T-helper 17 cell (primary cell): ENCODE measurements at places on chromosomes 12 and 14.

- no peaks in the 10 kb centered on the region for H3K4me1 ChIP-seq
- DNase-seq = no peak
- H3K27me3 ChIP-seq = no peaks in the 10 kb centered on the region
Observed at GRCh38 chr12:24127919-24128721, 178.7 kb upstream of the SOX5 start.

- no peaks in the 10 kb centered on the region for H3K4me1 ChIP-seq
- no peak overlapping the region for H3K27ac ChIP-seq
- DNase-seq = no peak
- H3K27me3 ChIP-seq = no peaks in the 10 kb centered on the region
Observed at GRCh38 chr12:91483471-91483985, 300.9 kb upstream of the DCN start.

DNA sequence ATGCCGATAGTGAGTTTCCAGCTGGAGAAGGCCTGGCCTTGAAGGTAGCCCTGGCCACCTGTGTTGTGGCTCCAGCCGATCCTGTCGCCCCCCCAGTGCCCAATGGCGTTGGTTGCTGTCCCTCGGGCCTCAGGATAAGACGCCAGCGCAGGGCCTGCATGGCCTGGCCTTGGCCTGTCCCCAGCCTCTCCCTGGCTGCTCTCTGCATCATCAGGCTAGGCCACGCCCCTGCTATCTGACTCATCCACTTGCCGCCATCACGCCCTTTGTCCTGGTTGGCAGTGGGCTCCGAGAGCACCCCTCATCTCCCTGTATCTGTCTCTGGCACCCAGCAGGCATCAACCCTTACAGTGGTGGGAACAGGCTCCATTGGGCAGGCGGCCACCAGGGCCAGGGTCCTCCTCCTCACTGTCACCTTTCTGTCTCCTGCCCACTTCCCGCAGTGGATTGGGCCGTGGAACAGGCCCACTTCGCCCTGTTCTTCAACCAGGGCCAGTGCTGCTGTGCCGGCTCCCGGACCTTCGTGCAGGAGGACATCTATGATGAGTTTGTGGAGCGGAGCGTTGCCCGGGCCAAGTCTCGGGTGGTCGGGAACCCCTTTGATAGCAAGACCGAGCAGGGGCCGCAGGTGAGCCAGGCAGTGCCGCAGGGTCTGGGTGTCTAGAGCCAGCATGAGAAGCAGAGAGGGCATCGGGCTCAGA, 25.6 kb downstream of the ALDH2 start:
- no peak for DNase-seq
- peaks cover 2% of the 10 kb centered on the region for H3K36me3 ChIP-seq
- no peaks in the 10 kb centered on the region for H3K27me3 ChIP-seq
- H3K4me1 ChIP-seq = no peaks in the 10 kb centered on the region
- no peak overlapping the region for H3K27ac ChIP-seq
- H3K4me3 ChIP-seq = no peak overlapping the region

GRCh38 chr12:98259693-98260092, 255.7 kb upstream of the TMPO start:
- H3K4me3 ChIP-seq = no peak overlapping the region
- no peak for DNase-seq
- no peaks in the 10 kb centered on the region for H3K36me3 ChIP-seq
- H3K4me1 ChIP-seq = no peaks in the 10 kb centered on the region
- no peak overlapping the region for H3K27ac ChIP-seq
- peaks cover 29% of the 10 kb centered on the region for H3K27me3 ChIP-seq

DNA sequence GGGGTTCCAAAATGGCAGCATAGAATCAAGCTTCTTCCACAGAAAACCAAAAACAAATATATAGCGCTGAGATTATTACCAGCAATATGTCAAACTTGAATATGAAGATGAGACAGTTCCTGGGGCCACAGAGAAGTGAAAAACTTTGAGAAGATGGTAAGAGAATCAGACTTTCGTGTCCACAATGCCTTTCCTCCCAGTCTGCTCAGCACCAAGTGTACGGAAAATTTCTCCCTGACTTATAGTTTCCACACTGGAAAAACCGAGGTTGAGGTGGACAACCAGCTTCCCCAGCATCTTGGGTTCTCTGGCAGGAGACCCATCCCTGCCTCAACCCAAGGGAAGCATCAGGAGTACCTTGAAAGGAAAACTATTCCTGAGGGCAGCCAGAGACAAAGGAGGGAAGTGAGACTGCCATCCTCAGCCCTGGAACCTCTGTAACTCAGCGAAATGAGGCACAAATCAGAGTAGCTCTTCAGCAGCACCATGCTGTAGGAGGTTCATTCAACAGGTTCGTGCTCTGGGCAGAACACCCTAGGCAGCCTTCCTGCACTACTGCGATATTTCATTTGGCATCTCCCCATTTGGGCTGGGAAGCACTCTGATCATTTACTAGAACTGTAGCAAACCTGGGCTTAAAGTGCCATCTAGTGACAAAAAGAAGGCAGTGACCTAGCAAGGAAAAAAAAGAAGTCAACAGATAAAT, 52.4 kb upstream of the CAPRIN2 start:
- DNase-seq = no peak
- peaks cover 23% of the 10 kb centered on the region for H3K27me3 ChIP-seq
- H3K36me3 ChIP-seq = peaks cover 6% of the 10 kb centered on the region

DNA sequence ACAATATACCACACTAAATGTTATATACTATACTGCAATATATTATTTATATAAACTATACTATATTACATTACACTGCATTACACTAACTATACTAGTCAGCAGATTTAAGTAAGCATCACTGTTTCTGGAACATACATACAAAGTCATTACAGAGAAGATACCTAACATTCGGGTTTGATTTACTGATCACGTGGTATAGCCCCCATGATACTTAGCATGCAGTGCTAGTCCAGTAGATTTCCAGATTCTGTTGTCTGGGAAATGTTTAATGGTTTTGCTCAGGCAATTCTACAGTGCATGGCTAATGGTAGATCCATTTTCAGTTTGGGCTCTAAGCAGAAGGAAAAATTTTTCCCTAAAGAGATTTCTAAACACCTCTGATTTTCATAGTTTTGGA, 403.7 kb upstream of the TMTC1 start:
- H3K27ac ChIP-seq = no peak overlapping the region
- no peaks in the 10 kb centered on the region for H3K4me1 ChIP-seq
- H3K36me3 ChIP-seq = no peaks in the 10 kb centered on the region
- peaks cover 5% of the 10 kb centered on the region for H3K27me3 ChIP-seq
- no peak for DNase-seq

DNA sequence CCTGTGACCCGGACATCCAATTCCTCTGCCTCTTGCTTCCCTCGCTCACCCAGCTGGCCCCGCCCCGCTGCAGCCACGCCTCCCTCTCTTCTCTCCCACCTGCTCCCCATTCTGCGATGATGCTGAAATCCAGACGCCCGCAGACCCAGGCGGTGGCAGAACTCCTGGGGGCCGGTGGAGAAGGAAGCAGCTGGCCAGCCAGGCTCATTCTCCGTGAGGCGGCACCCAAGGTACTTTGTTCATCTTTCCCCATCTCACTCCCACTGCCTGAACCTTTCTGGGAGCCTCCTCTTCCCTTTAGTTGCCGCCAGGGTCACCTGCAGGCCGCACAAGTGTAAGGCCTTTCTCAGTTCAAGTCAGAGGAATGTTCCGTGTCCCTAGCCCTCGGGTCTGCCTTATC, 35.7 kb downstream of the FOXN4 start:
- no peak overlapping the region for H3K4me3 ChIP-seq
- H3K27ac ChIP-seq = no peak overlapping the region
- no peaks in the 10 kb centered on the region for H3K4me1 ChIP-seq
- H3K36me3 ChIP-seq = no peaks in the 10 kb centered on the region
- peaks cover 16% of the 10 kb centered on the region for H3K27me3 ChIP-seq
- DNase-seq = no peak

- no peaks in the 10 kb centered on the region for H3K36me3 ChIP-seq
- H3K27me3 ChIP-seq = no peaks in the 10 kb centered on the region
- no peaks in the 10 kb centered on the region for H3K4me1 ChIP-seq
- DNase-seq = no peak
- H3K4me3 ChIP-seq = no peak overlapping the region
Observed at GRCh38 chr12:80837342-80837978, 100.3 kb downstream of the LIN7A start.

DNA sequence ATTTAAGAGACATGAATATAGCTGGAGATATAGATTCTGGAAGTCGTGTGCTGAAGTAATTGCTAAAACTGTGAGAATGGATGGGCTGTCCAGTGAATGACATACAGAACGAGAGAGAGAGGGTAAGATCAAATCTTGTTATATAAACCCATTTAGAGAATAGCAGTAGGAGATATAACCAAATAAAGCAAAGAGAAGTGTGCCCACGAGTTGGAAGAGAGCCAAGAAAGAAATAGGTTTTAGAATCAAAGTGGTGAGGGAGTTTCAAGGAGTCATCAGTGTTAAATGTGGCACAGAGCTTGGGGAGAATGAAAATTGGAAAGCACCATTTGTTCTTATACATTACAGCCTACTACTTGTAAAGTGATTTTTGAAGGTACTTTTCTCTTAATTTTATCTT, 19.2 kb downstream of the TOGARAM1 start:
- H3K27me3 ChIP-seq = no peaks in the 10 kb centered on the region
- DNase-seq = no peak
- no peak overlapping the region for H3K4me3 ChIP-seq
- H3K36me3 ChIP-seq = peaks cover 2% of the 10 kb centered on the region
- H3K27ac ChIP-seq = no peak overlapping the region
- peaks cover 21% of the 10 kb centered on the region for H3K4me1 ChIP-seq

- H3K4me3 ChIP-seq = no peak overlapping the region
- no peak overlapping the region for H3K27ac ChIP-seq
- no peak for DNase-seq
- H3K4me1 ChIP-seq = no peaks in the 10 kb centered on the region
Observed at GRCh38 chr12:16352481-16352880, 5.0 kb downstream of the MGST1 start.
